ENCODE measurements at places on chromosomes 7 and 10. TPM values are rescaled to one million over a fixed set of nuclear protein-coding genes. Genes with fewer than 3 reads are reported as not detected.

The TRIM50 gene
- total RNA-seq: not detected

GRCh38 chr7:24464861-24465260, 108.4 kb upstream of the PALS2 start:
- H3K27me3 ChIP-seq: no peaks in the 10 kb centered on the region
- no peak for DNase-seq
- no peak overlapping the region for H3K4me3 ChIP-seq
- no peak overlapping the region for H3K27ac ChIP-seq

GRCh38 chr7:84247591-84247990, 53.0 kb upstream of the SEMA3A start:
- no peaks in the 10 kb centered on the region for H3K27me3 ChIP-seq
- no peaks in the 10 kb centered on the region for H3K4me1 ChIP-seq
- no peak overlapping the region for H3K27ac ChIP-seq

- DNase-seq: no peak
- no peaks in the 10 kb centered on the region for H3K36me3 ChIP-seq
- no peaks in the 10 kb centered on the region for H3K27me3 ChIP-seq
- no peak overlapping the region for H3K27ac ChIP-seq
- H3K4me3 ChIP-seq: no peak overlapping the region
- H3K4me1 ChIP-seq: no peaks in the 10 kb centered on the region
Measured at GRCh38 chr7:9945857-9946256, 1027.8 kb upstream of the PHF14 start.

DNA sequence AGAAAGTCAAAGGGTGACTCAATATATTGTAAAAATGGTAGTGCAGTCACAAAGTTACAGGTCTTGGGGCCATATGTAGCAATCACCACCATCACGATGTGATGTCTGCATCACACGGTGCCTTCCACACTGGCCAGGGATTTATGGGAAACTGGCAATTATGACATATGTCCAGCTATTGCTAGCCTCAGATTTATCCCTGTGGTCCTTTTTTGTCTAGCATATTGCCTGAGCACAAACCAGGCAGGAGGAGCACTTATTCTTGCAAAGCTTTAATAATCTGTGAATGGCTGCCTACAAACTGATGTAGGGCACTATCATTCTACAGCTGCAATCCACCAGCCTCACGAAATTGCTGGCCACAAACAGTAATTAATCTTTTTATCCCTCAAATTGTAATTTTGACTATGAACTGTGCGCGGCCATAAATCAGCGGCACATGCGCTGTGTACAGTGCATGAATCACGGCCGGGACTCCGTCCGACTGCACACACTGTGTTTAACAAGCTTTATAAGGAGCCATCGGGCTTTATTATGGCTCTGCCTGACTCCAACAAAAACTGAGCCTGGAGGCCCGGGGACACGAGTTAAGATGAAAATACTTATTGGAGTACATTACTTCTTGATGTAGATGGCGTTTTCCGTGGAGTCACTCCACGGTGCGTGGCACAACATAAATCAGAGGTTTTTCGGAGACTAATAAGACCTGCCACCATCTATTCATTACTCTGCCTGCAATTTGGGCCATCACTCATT, 115.2 kb downstream of the EBF3 start:
- H3K27ac ChIP-seq: no peak overlapping the region
- H3K4me3 ChIP-seq: no peak overlapping the region
- DNase-seq: no peak
- H3K36me3 ChIP-seq: no peaks in the 10 kb centered on the region
- H3K27me3 ChIP-seq: no peaks in the 10 kb centered on the region

GRCh38 chr7:16084370-16084769, 337.0 kb downstream of the CRPPA start:
- H3K36me3 ChIP-seq: no peaks in the 10 kb centered on the region
- no peaks in the 10 kb centered on the region for H3K4me1 ChIP-seq
- no peaks in the 10 kb centered on the region for H3K27me3 ChIP-seq

DNA sequence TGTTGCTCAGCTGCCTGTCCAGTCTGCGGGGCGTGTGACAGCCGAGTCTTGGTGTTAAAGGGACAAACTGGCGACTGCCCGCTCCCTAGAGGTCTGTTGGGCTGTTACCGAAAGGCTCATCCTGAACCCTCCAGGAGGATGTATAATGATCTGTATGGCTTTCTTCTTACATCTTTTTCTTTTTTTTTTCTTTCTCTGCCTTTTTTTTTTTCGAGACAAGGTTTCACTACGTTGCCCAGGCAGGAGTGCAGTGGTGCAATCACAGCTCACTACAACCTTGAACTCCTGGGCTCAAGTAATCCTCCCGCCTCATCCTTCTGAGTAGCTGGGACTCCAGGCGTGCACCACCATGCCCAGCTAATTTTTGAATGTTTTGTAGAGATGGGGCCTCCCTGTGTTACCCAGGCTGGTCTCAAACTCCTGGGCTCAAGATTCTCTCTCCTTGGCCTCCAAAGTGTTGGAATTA, 857 bp downstream of the INTS15 start:
- peaks cover 11% of the 10 kb centered on the region for H3K4me1 ChIP-seq
- H3K36me3 ChIP-seq: no peaks in the 10 kb centered on the region
- peak overlapping the region; percentile 80 for H3K27ac ChIP-seq

The HOXA7 gene
- total RNA-seq: 24.4 TPM

GRCh38 chr7:98467570-98468312, 66.9 kb upstream of the BAIAP2L1 start:
- no peaks in the 10 kb centered on the region for H3K36me3 ChIP-seq
- no peak overlapping the region for H3K27ac ChIP-seq
- no peaks in the 10 kb centered on the region for H3K27me3 ChIP-seq

- H3K27me3 ChIP-seq: no peaks in the 10 kb centered on the region
- H3K27ac ChIP-seq: no peak overlapping the region
- H3K4me3 ChIP-seq: no peak overlapping the region
- H3K36me3 ChIP-seq: peaks cover 8% of the 10 kb centered on the region
Measured at GRCh38 chr7:98303906-98304305, 22.4 kb downstream of the BRI3 start.

The LIPK gene
- not detected for total RNA-seq

The TMEM139 gene
- 27.2 TPM for total RNA-seq

GRCh38 chr7:128725531-128725930, 13.6 kb upstream of the CALU start:
- no peak overlapping the region for H3K27ac ChIP-seq
- DNase-seq: no peak
- no peak overlapping the region for H3K4me3 ChIP-seq
- H3K27me3 ChIP-seq: no peaks in the 10 kb centered on the region

DNA sequence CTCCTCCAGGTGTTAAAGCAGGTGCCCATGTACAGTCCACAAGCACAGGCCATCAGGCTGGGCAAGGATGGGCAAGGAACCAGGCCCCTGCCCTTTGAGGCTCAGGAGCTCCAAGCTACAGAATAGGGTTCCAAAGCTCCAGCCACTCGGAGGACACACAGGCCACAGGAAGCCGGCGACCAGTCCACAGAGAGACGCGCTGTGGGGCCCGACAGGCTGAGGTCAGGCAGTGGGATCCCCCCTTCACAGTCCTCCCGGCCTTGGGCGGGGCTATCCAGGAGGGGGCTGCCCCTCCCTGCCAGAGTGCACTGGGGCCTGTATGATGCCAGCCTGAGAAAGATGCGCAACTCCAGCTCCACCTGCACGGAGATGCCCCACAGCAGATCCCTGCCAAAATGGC, 34.0 kb downstream of the MAD1L1 start:
- no peaks in the 10 kb centered on the region for H3K27me3 ChIP-seq
- no peaks in the 10 kb centered on the region for H3K36me3 ChIP-seq
- H3K27ac ChIP-seq: no peak overlapping the region

DNA sequence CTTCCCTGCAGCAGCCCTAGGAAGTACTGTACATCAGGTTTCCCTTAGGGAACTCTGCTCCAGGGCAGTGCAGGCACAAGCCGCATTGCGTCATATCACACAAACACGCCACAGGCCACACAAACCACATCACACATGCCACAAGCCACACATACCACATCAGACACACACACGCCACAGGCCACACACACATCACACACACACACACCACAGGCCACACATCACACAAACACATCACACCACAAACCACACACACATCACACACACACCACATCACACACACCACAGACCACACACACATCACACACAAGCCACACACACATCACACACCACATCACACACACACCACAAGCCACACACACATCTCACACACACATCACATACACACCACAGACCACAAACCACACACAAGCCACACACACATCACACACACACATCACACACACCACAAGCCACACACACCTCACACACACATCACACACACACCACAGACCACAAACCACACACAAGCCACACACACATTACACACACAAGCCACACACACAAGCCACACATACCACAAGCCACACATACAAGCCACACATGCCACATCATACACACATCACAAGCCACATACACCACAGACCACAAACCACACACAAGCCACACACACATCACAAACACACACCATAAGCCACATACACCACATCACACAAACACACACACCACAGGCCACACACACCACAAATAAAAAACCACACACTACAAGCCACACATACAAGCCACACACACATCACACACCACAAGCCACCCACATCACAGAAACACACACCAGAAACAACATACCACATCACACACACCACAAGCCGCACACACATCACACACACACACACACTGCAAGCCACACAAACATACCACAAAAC, 53.4 kb downstream of the TMEM209 start:
- H3K27ac ChIP-seq: no peak overlapping the region
- DNase-seq: no peak

The BAMBI gene
- 3.1 TPM for total RNA-seq

- H3K4me1 ChIP-seq: no peaks in the 10 kb centered on the region
- H3K27ac ChIP-seq: no peak overlapping the region
- no peaks in the 10 kb centered on the region for H3K36me3 ChIP-seq
- no peaks in the 10 kb centered on the region for H3K27me3 ChIP-seq
- H3K4me3 ChIP-seq: no peak overlapping the region
Measured at GRCh38 chr7:17166824-17167379, 131.6 kb upstream of the AHR start.

DNA sequence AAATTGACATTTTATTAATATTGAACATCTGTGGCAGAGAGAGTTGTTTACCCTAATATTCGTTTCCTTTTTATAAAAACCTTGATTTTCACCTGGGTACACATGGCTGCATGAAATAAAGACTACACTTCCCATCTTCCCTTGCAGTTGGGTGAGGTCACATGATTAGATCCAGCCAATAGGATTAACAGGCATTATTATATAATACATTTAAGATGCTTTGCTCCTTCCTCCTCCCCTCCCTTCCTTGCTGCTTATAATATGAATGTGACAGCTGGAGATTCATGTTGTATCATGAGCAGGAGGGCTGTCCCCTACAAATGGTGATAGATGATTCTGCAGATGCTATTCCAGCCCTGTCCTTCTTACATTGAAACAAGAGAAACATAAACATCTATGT, 146.6 kb downstream of the SH2D4B start:
- no peaks in the 10 kb centered on the region for H3K36me3 ChIP-seq
- H3K4me1 ChIP-seq: no peaks in the 10 kb centered on the region
- H3K27me3 ChIP-seq: no peaks in the 10 kb centered on the region
- H3K4me3 ChIP-seq: no peak overlapping the region
- H3K27ac ChIP-seq: no peak overlapping the region
- no peak for DNase-seq

DNA sequence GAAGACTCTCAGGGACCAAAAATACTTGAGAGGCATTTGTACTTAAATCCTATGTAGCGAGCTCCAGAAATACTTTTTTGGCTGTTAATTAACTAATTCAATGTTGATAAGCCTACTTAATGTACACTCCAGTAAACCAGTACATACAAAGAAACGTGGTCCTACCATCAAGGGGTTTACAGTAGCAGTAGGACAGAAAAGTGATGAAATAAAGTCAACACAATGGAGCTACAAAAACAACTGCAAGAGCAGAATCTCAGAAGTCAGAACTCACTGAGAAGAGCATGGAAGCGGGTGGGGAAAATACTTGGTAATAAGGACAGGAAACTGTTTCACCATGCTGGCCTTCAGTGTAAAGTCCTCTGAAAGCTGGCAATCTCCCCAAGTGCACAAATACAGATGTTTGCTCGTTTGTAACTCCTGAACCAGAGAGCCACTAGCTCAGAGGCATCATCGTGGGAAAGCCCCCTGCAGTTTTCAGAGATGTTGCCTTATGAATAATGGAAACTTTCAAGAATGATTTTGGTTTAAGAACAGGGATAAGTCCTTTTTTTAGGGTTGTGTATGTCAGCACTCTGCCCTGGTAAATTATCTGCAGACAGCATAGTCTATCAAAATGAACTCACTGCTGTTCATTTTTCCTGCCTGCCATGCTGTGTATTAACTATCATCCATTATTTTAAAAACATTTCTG, 233.2 kb downstream of the SORCS1 start:
- H3K4me1 ChIP-seq: no peaks in the 10 kb centered on the region
- no peaks in the 10 kb centered on the region for H3K27me3 ChIP-seq
- no peaks in the 10 kb centered on the region for H3K36me3 ChIP-seq
- H3K27ac ChIP-seq: no peak overlapping the region
- no peak overlapping the region for H3K4me3 ChIP-seq
- DNase-seq: no peak

DNA sequence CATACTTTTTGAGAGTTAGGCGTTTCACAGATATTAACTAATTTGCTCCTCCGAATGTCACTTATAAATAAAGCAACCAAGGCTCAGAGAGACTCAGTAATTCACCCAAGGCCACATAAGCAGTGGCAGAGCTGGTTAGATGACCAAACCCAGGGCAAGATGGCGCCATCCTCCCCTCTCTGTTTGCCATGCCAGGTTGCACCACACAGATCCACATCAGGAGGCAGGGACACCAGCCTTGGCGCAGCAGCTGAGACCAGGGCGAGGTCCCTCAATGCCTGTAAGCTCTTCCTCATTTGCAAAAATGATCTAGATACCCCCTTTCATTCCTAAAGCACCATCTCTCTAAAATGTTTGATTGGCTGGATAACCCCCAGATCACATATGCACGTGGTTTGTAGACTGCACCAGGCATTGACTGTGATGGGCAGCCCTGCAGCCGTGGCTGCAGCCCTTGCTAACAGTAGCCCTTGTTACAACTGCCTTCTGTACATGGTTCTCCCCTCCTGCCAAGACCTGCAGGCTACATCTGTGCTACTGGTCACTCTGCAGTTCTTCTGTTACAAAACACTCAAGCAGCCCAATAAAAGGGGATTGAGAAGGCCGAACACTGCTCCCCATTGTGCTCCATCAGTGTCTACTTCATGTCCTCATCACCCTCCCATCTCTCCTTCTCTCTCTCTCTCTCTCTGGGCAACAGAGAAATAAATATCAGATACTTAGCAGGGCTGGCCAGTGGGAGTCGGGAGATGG, 298.6 kb downstream of the PRPF18 start:
- no peak overlapping the region for H3K4me3 ChIP-seq
- H3K4me1 ChIP-seq: no peaks in the 10 kb centered on the region
- H3K27me3 ChIP-seq: peaks cover 8% of the 10 kb centered on the region
- H3K36me3 ChIP-seq: no peaks in the 10 kb centered on the region
- no peak overlapping the region for H3K27ac ChIP-seq
- DNase-seq: no peak

GRCh38 chr10:94747838-94748237, 14.6 kb upstream of the CYP2C19 start:
- no peaks in the 10 kb centered on the region for H3K36me3 ChIP-seq
- no peaks in the 10 kb centered on the region for H3K4me1 ChIP-seq

The CNPY1 gene
- total RNA-seq: not detected

The INHBA gene
- 0.15 TPM for total RNA-seq
